ENCODE measurements at places on chromosomes 3 and 15. TPM values are rescaled to one million over a fixed set of nuclear protein-coding genes. Genes with fewer than 3 reads are reported as not detected.

Gene PRRT3
- total RNA-seq = 9.2 TPM

Gene POLR2H
- 118 TPM for total RNA-seq

Gene CSPG4
- 3.6 TPM for total RNA-seq

Gene PLA2G4E
- total RNA-seq = not detected

Gene AADACL2
- total RNA-seq = not detected

Gene BSN
- total RNA-seq = 2.8 TPM

Gene BFSP2
- not detected for total RNA-seq

Gene DTWD1
- 32.5 TPM for total RNA-seq

Gene SV2B
- 1.4 TPM for total RNA-seq

Gene GABRR3
- not detected for total RNA-seq

Gene TMEM41A
- 15.7 TPM for total RNA-seq

Gene LSAMP
- 3.6 TPM for total RNA-seq

Gene ARL8B
- total RNA-seq = 23.5 TPM
